ENCODE measurements at places on chromosomes 2 and 18.

- no peak for DNase-seq
Measured at GRCh38 chr2:62568983-62569837, 63.2 kb upstream of the TMEM17 start.

DNA sequence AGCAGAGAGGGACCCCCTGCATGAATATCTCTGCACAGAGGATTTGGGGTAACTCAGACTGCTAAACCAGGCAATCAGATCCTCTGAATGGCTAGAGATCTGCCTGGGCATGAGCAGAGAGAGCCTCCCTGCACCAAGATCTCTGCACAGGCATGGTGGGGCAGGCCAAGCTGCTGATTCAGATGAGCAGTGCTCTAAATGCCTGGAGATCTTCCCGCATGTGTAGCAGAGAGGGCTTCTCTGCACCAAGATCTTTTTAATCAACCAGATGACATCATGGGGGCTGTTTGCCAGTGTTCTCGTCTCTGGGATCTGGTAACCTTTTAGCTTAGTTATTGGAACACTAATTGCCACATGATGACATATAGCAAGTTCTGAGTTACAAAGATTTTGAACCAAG is 301.3 kb upstream of the GALNT5 start:
- no peak for DNase-seq

GRCh38 chr18:57624988-57625387 is 3.4 kb upstream of the NARS1 start:
- no peak for DNase-seq

GRCh38 chr2:134206031-134206430 is 47.8 kb upstream of the MGAT5 start:
- no peak for DNase-seq

DNA sequence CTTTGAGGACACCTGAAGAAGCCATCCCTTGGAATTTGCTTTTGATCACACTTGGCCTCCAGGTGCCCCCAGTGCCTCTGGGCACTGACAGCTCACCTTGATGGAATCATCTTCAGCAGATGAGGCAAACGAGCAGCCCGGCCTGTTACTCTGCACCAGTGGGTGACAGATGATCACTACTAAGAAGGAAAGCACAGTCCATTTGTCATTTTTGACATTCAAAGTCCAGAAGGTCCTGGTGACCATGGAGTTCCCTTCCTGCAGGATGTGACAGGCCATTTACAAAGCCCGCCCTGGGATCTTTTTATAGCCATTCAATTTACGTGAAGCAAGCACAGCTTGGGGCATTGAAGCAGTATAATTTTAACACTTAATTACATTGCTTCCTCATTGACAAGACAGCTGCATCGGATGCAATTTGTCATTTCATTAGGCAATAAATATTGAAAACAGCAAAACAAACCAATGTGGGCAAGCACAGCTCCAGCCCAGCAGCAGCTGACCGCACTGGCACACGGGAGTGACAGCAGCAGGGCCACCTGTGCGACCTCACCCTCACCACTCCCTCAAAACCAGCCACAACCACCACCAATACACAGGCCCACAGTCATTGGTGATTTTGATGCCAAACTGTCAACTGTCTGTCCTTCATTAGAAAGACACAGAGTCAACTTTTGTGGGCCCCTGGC is 76.0 kb upstream of the SLC66A3 start:
- DNase-seq: no peak

DNA sequence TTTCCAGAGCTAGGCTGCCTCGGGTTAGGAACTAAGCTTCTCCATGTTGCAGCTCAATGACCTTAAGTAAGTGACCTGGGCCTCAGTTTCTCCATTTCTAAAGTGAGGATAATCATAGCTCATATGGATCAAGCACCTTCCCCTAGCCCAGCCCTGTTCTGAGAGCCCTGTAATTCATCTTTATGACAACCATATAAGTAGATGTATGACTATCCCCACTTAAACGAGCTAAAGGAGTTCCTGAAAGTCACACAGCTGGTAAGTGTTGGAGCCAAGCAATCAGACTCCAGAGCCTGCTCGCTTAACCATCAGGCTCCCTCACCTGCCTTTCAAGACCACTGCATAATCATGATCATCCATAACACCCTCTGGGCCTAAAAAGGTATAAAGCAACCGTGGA is 135.4 kb downstream of the SP3 start:
- DNase-seq: no peak

GRCh38 chr2:98442488-98442887 is 2.2 kb upstream of the INPP4A start:
- DNase-seq: no peak

All from NCI-H187 (cell line).